NCI-H460 (cell line): ENCODE measurements at places on chromosomes 2 and 18.

- no peak for DNase-seq
These were observed 44.4 kb upstream of the CCDC68 start for GRCh38 chr18:55003695-55004094.

- no peak for DNase-seq
These were observed 38.9 kb upstream of the THOC1 start for GRCh38 chr18:306608-307255.

- DNase-seq = no peak
These were observed 117.4 kb upstream of the NABP1 start for GRCh38 chr2:191560411-191560980.

GRCh38 chr2:226909126-226909525 is 73.3 kb downstream of the RHBDD1 start:
- no peak for DNase-seq

GRCh38 chr2:20634507-20635112 is 16.3 kb downstream of the HS1BP3 start:
- DNase-seq = no peak

GRCh38 chr2:40384714-40385113 is 67.2 kb downstream of the SLC8A1 start:
- no peak for DNase-seq

DNA sequence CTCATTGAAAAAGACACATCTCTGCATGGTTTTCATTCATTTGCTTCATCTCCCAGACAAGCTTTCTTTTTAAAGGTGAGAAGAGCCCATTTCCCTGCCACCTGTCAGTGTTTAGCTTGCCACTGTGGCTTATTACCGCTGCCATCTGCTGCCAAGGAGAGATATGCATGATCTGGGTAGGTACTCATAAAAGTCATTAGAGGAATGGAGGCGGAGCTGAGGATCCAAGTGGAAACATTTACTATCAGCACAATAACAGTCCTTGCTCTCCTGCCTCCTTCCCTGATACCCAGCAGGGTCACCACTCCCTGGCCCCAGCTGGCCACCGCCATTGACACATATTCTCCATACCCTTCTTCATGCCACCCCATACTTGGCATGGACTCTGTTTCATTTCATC is 390.4 kb downstream of the TSN start:
- no peak for DNase-seq

GRCh38 chr2:238864207-238865014 is 16.5 kb downstream of the TWIST2 start:
- DNase-seq = peak; percentile 94

DNA sequence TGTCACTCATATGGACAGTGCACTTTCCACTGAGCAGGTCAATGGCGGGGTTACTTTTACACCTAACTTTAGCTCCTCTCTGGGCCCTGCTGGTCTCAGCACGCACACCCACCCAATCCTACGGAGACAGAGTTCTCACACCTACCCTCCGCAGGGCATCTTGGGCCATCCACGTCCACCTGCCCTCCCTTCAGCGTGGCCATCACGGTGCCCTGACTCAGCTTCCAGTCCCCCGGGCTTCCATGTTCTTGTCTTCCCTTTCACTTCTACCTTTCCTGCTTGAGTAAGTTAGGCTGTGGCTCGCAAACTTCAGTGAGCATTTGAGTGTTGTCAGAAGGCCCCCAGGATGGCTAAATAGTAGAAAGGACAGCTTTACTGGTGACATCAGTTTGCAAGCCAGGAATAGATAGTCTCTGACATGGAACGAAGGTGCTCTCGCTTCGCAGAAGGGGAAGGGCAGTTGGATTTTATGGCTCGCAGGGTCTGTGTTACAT is 232.4 kb downstream of the SEPTIN10 start:
- no peak for DNase-seq

DNA sequence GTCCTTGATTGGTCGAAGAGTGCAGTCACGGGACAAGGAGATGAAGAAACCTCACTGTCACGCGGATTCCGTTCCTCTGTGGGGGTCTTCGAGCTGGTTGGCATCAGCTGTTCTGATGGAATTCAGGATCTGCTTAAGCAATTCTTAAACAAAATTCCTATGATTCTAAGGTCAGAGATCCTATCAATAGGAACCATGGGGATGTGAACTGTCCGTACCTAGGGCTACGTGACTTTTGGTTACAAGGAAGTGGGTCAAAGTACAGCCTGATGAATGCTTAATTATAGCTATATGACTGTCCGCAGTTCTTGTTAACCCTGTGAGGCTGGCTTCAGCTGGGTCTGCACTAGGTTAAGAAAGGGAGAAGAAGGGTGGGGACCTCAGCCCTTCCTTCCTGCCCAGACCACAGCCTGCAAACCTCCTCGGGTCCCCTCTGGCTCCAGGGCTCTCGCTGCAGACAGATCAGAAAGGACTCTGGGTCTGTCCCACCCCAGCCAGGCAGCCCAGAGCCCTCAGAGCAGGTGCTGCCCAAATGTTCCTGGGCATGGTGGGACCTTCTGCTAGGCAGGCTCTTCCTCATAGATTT is 44.2 kb upstream of the TAF1B start:
- DNase-seq = no peak

- DNase-seq = no peak
These were observed 198.0 kb upstream of the NCKAP5 start for GRCh38 chr2:133766164-133766832.
